ENCODE measurements at places on chromosomes 7 and 10.
A peak's percentile ranks its signal among the peaks of the same experiment; 100 is the strongest.

DNA sequence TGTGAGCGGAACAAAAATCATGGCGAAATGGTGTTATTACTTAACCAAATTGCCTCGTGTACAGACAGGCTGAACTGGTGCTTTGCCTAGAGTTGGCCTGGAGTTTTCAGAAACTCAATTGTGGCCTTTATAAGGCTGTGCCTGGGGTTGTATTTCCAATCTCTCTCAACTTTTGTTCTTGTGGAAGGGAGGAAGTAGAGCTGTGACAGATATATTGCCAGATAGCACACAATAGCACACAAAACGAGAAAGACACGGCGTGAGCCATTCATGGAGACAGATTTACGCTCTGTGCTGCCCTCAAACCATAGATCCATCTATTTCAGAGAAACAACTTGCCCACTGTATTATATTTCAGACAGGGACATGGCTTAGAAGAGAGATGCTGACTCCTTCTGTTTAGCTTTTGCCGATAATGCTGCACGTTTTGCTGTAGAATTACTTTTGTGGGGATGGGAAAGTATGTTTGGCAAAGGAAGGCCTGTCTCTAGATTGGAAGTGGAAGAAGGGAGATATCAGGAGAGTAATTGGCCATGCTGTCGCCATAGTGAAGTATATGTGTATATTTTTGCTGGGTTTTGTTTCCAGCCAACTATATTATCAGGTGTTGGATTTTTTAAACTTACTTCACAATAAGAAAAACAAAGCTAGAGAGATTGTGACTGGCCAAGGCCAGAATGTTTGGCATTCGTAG lies 80.4 kb downstream of the AUTS2 start:
- no peak for DNase-seq

- DNase-seq, result no peak
Observed at GRCh38 chr10:35552650-35553342, 52.3 kb upstream of the GJD4 start.

DNA sequence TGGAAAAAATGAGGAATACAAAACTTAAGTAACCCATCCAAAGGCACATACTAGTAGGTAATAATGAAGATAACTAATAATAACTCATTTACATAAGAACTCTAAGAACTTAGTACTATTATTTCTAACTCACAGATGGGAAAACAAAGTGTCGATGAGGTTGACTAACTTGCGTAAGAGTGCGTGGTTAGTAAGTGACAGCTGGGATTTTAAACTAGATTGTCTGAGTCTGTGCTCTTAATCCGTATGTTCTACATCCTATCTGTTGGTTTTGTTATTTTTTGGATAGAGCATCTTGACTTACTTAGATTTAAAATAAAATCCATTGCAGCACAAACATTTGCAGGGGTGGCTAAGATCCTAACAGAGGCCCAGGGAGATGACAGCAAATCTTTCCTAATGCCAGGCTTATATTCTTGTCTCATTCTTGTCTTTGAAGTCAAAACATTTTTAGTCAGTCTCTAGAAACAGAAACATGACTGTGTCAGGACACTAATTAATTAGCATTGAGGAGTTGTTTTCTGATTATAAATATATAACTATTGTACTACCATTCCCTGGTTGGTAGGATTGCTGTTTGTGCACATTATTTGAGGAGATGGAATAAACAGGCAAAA lies 11.7 kb downstream of the RPA3 start:
- no peak for DNase-seq

GRCh38 chr10:121305066-121305465 lies 293.2 kb downstream of the FGFR2 start:
- no peak for DNase-seq

- peak; percentile 97 for DNase-seq
Observed at GRCh38 chr7:30134611-30135300, at the start of gene MTURN. MTURN (plus strand) TSS chr7:30134986; CDS start chr7:30135137, 151 bp downstream.

DNA sequence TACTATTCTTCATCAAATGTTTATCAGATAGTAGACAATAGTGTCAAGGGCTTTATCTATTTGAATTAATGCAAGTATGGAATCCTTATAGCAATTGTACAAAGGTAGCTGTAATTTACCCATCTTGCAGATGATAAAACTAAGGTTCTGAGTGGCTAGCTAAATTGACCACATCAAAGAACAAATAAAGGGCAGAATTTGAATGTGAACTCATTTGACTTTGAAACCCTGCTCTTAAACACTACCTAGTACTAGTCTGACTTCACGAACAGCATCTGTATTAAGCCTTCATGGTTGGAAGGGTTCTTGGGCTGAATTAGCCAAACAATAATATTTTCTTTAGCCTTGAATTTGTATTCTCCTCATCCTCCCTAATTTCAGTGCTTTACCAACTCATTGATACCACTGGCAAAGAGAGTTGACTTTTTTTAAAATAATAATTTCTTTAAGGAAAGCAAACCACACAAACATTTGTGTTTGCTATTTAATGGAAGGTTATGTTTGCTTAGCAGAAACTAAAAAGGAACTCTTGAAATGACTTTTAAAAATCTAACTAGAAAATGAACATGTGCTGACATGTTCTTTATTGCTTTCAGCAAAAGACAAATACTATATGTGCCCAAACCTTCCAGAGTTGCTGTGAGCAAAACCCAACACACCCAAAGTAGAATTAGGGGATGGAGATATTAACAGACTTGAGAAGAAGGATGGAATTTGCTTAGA lies 322.6 kb downstream of the RNLS start:
- DNase-seq, result no peak

DNA sequence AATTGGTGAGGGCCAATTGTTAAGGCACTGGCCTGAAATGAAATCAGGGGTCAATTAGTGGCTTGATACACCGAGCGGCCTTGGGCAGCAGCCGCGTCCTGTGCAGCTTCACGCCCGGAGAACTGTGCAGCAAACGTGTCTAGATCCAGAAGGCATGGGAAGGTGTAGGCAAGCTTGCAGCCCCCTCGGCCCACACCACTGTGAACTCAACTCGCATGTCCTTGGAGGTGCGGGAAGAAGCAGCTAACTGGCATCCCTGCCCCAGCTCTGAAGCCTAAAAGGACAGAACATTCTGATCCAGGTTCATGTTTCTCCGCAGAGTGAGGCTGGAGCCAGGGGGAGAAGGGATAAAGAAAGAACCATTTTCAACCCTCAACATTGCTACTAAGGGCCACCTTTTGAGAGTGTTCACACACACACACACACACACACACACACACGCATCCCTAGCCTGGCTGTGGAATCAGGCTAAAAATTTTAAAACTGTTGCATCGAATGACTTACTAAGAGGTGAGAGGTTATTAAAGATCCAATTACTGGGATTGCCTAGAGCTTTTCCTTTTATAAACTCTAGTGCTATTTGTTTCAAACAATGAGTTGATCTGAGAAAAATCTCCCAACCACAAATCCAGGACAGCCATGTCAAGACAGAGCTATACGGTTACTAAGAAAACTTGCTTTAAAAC lies 104.0 kb downstream of the PARP12 start:
- DNase-seq, result no peak

DNA sequence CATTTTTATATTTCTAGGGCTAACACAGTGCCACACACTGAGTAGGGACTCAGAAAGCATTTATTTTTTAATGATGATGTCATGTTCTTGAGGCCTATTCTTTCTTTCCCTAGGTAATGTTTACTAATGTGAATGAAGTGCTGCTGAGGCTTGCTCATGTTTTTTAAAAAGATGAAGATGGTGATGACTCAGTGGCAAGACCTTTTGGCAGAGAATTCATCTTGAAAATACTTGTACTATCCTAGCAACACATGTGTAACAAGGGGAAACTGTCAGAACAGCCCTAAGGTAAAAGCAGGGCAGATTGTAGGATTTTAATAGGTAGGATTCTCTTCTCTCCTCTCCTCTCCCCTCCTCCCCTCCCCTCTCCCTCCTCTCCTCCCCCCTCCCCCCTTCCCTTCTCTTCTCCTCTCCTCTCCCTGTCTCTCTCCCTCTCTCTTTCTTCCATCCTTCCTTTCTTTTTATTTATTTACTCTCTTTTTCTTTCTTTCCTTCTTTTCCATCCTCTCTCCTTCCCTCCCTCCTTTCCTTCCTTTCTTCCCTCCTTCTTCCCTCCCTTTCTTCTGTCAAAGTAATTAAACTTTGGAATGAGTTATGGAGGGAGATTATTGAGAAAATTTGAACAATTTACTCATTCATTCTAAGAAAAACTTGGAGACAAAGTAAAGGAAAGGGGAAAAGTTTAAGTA lies 75.3 kb downstream of the ZNF92 start:
- DNase-seq, result peak; percentile 65

- peak; percentile 9 for DNase-seq
Observed at GRCh38 chr7:16268821-16269768, 152.2 kb downstream of the CRPPA start.

- DNase-seq, result no peak
Observed at GRCh38 chr7:158283016-158283974, 304.3 kb downstream of the PTPRN2 start.

GRCh38 chr7:24591152-24591551 lies 17.9 kb downstream of the PALS2 start:
- DNase-seq, result no peak

- no peak for DNase-seq
Observed at GRCh38 chr10:66176772-66177171, 749.1 kb upstream of the LRRTM3 start.

- no peak for DNase-seq
Observed at GRCh38 chr10:112793202-112793921, 156.7 kb upstream of the TCF7L2 start.

DNA sequence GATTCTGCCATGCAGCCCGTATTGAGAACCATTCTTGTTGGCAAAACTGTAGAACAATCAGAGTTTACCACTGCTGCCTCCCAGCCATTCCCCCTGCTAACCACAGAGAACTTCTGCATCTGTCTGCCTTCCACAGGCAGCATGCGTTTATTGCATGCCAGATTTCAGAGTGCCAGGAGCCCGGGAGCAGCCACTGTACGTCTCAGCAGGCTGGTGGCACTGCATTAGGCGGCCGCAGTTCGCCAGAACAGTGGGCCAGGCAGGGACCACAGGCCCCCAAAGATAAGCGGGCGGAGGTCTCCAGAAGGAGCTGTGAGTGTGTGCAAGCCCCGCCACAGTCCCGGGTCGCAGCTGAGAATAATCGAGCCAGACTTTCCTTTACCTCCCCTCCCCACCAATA lies 31.8 kb downstream of the ZNF467 start:
- DNase-seq, result peak; percentile 73

DNA sequence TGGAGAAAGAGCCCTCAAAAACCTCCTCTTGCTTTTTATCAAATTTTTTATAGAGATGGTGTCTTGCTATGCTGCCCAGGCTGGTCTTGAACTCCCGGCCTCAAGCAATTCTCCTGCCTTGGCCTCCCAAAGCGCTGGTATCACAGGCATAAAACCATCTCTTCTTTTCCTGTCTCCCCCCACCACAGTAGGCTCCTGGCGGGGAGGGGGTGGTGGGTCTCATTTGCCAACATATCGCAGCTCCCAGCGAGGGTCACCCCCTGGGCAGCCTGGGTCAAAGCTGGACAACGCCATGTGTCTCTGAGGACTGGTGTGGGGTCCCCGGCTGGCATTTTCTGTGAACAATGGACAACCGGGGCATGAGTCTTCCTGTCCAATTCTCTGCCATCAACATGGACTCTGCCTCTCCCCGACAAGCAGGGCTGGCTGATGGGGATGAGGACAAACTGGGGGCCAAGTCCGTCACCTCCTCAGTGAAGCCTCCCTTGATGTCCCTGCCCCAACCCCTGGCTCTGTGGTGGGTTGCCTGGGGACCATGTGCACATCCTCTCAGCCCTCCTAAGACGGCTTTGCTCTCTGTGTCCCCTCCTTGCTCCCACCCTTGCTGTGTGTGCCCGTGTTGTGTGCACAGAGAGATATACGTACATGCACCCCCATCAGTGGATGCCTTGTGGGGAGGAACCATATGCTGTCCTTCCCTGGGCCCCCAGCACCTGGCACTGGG lies 86.4 kb upstream of the GNA12 start:
- DNase-seq, result no peak

DNA sequence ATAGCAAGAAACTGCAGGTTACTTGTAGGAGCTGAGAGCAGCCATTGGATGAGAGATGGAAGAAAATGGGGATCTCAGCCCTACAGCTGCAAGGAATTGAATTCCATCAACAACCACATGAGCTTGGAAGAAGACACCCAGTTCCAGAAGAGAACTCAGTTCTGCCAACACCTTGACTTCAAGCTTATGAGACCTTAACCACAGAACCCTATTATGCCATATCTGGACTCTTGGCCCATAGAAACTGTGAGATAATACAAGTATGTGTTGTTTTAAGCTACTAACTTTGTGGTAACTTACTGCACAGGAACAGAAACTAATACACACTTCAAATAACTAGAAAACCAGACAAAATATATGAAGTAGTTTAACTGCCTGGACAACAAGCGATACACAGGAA lies 212.4 kb upstream of the CACNA2D1 start:
- DNase-seq, result no peak

DNA sequence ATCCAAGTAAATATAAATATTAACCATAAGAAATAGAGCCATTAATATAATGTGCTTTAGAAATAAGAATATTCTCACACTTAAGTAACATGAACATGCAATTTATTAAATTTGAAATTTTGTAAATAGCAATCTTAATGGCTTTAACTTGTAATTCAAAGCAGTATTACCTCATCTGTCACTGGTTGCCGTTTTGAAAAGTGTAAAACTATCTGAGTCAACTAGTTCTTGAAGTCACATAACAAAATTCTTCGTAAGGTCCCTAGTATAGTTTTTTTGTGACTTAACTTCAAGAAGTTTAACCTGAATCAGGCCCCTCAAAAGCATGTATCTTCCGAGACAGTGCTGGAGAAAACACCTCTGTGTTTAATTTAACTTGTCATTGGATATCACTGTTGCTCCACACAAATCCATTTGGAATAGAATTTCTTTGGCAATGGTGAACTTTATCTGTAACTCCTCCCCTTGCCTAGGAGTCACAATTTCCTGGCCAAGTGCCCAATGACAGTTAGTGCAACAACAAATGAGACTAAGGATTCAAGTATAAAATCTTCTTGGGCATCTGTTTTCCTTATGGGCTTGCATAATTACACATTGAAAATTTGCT lies 47.1 kb downstream of the NT5C2 start:
- DNase-seq, result peak; percentile 59

DNA sequence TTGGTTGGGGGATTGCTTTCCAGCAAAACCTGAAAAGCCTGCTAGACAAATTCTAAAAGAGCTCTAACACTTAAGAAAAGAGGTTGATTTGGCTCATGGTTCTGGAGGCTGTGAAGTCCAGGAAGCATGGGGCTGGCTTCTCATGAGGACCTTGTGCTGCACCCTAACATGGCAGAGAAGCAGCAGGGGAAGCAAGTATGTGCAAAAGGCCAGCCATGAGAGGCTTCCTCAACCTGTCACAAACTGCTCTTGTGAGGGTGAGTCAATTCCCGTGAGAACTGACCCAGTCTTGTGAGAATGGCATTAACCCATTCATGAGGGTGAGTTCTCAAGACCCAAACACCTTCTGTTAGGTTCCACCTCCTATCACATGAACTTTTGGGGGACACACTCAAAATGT lies 54.3 kb upstream of the IGFBP3 start:
- no peak for DNase-seq

- DNase-seq, result no peak
Observed at GRCh38 chr10:70889291-70889690, 926 bp upstream of the PCBD1 start.

- DNase-seq, result no peak
Observed at GRCh38 chr7:106064316-106064715, 47.8 kb downstream of the SYPL1 start.

GRCh38 chr10:133454204-133454893 lies 604 bp downstream of the SCART1 start:
- DNase-seq, result no peak

- no peak for DNase-seq
Observed at GRCh38 chr7:115235075-115235474, 313.2 kb downstream of the MDFIC start.

GRCh38 chr10:122331100-122331499 lies 43.4 kb upstream of the PLEKHA1 start:
- DNase-seq, result no peak

- no peak for DNase-seq
Observed at GRCh38 chr7:108329514-108329913, 126.7 kb downstream of the NRCAM start.
